NK-92 treated with Interleukin-12 subunit alpha and Interleukin-12 subunit beta, amount 100 ng/mL, for 24 hours (cell line): ENCODE measurements at places on chromosomes 6 and 20.

GRCh38 chr20:23105193-23105592 is 19.1 kb upstream of the CD93 start:
- DNase-seq: no peak

DNA sequence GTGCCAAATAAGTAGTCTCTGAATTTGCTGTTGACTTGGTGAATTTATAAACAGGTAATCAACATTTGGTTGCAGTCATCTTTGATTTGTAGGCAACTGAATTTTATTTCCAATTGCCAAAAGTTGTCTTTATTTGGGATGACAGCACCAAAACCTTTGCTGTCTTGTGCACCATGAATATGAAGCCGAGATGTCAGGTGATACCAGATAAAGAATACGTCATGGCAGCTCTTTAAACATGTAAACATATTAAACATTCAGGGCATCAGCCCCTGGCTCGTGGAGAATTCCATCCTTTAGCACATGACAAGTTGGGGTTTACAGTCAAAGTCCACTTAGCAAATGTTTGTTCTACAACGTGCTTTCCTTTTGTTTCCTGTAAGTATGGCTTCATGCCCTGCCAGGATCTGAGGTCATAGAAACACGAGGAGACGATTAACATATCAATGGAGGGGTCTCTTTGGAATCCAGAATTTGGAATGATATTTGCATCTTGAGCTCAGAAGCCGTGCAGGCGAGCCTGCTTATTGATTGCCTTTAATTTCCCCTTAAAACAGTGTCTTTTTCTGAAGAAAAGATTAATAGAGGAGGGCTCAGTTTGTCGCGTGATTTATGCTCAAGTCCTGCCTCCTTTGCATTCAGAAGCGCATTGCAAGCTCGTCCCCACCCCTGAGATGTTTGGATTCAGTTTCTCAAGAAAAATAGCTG is 170.2 kb upstream of the ZNF217 start:
- no peak for DNase-seq

DNA sequence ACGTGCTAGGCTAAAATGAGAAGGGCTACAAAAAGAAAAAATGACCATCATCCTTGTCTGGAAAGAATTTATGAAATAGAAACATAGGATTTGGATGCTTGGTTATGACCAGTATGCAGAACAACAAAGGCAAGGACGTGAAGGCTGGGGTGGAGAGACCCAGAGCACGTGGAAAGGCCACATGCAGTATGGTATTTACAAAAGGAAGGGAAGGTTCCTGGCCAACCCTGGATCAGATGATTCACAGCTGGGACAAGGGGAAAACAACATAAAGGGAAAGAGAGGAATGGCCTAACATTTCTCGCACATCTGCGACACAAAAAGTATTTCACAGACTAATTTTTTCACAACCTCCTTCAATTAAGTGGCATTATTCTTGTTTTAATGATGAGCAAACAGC is 8.2 kb downstream of the STX7 start:
- DNase-seq: no peak

DNA sequence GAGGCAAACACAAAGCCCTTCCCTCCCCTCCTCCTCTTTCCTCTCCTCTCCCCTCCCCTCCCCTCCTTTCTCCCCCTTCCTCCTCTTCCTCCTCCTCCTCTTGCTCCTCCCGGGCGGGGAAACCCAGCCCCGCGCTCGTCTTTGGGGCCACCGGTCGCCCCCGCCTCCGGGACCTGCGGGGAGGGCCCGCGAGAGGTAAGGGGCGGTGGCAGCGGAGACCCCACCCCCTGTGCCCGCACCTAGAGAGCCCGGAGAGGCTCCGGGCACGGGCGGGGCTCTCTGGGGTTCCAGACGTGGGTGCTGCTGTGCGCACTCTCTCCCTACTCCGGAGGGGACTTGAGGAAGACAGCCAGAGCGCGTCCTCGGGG is at the start of gene RIN2:
Gene RIN2, plus strand, starts transcription at position 126 of the 368 bp plus-strand sequence. CDS start 131,344 bp downstream, outside the sequence.
- no peak for DNase-seq

DNA sequence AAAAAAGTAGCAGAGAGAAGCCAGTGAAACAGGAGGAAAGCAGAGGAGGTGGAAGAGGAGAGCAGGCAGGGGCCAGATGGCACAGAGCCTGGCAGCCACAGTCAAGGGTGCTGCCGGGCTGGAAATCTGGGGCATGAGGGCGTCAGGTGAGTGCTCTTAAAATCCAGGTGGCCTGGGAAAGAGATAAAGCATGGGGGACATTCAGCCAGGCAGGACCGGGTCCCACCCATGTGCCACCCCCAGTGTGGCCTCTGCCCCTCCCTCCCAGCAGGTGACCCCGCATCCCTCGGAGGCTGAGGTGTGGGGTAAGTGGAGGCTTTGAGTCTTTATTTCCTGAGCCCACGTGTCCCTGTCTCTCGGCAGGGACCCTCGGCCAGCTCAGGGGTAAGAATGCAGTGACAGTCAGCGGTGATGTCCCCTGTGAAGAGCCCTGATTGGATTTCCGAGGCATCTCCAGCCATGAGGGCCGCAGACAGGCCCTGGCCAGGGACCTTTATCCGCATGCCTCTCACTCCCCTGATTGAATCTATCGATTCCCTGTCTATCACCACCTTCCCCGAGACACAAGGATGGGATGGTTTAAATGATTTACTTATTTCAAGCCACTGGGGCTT is 33.8 kb upstream of the SULF2 start:
- no peak for DNase-seq

- DNase-seq: no peak
These were observed 14.1 kb downstream of the HUS1B start for GRCh38 chr6:642805-643204.

DNA sequence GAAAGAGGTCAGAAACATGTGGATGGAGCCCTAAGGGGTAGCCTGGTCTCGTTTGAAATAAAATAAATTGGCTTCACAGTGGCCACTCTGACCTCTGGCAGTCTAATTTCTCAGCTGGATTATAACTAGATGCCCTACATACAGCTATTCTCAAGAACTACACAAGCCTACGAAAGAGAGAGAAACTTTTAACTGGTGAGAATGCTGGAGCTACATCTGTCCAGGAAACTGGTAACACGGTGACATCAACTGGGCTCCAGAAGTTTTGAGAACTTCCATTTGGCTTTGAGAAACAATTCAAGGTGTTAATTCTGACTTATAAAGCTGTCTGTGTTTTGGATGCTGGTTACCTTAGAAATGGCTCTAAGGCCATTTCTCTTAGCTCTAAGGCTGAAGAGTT is 187.3 kb upstream of the TENT5A start:
- no peak for DNase-seq

- no peak for DNase-seq
These were observed 78.9 kb downstream of the THBS2 start for GRCh38 chr6:169174516-169175359.

DNA sequence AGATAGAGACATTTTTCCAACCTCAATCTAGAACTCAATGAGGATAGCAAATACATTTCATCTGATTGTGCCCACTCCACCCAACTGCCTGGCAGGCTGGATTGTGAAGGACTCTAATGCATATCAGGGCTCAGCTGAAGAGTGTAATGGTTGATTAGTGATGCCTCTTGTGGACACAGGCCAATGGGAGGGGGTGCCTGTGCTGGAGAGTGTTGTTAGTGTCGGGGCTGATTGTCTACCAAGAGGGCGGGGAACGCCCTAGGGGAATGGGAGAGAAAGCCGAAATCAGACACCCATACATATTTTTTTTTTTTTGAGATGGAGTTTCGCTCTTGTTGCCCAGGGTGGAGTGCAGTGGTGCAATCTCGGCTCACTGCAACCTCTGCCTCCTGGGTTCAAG is 103.7 kb upstream of the SALL4 start:
- no peak for DNase-seq

- DNase-seq: no peak
These were observed 17.2 kb upstream of the NCR2 start for GRCh38 chr6:41318261-41318653.

GRCh38 chr6:10511477-10511876 is 9.7 kb upstream of the GCNT2 start:
- no peak for DNase-seq

DNA sequence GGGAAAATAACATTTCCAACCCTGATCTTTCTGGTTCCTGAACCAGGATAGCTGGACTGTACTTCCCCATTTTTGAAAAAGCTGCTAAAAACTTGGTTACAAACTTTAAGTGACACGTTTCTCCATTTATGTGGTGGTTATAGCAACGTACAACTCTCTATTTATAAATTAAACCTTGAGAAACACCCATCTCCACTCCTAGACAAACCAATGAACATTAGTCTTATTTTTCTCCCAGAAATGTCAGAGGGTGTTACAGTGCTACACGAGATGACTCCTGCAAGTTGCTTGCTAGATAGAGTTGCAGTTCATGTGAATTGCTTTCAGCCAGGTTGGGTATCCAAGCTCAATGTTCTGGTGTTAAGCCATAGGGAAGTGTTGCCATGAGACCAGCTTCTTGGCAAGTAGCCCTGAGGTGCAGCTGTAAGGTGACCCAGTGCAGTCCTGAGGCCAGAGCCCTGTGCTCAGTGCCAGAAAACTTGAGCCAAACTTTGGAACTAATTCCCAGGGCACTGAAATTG is 51.3 kb upstream of the REV3L start:
- DNase-seq: no peak

DNA sequence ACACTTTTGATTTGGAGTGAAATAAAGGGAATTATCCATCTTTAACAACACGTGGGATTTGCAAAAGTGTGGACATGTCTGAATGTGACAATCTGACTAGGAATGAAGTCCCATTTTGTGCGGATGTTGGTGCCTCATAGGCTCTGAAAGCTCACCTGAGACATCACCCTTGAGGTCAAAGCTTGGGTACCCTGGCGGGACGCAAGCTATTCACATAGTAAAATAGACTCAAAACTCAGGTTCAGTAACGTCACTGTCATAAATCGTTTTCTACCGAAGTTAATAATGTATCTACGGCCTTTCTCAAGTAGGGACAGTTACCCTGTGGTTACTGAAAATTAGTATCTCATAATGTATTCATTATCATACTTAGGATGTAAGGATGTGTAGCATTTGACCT is 61.8 kb downstream of the AKAP12 start:
- DNase-seq: no peak

- no peak for DNase-seq
These were observed 449.2 kb downstream of the GJA1 start for GRCh38 chr6:121884620-121885019.

DNA sequence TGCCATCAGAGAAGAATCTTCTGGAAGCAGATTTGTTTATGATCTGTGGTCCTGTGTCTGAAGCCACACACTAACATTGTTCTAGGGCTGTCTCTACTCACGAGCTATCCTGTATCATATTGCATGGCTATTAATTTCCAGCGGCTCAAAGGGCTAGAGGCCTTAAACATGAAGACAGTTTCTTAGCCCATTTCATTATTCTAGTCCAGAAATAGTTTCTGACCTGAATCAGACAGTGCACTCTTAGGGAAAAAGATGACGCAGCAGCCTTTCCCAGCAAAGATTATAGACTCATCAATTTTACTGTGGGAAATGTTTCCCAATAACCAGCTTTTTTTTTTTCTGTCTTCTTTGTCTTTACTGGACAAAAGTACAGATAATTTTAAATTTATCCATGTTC is 105.3 kb upstream of the SUPT3H start:
- DNase-seq: no peak

- no peak for DNase-seq
These were observed 56.1 kb downstream of the GNAS-AS1 start for GRCh38 chr20:58794510-58795180.

- no peak for DNase-seq
These were observed 27.1 kb downstream of the PRND start for GRCh38 chr20:4748847-4749246.

DNA sequence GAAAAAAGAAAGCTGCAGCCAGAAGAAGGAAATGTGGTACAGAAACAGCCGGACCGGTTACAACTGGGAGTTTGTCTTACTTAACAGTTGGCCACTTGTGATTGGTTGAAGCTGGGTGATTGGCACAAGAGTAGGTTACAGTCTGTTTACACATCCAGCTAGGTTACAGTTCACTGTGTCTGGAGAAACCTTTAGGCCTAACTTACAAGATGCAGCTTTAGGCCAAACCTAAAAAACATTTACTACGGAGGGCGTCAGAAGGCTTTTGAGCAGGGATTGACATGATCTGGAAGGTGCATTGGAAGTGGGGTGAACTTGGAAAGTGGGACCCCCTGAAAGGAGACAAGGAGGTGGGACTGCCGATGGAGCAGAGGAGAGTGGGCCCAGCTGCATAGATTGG is 122.3 kb downstream of the BANF2 start:
- DNase-seq: no peak

DNA sequence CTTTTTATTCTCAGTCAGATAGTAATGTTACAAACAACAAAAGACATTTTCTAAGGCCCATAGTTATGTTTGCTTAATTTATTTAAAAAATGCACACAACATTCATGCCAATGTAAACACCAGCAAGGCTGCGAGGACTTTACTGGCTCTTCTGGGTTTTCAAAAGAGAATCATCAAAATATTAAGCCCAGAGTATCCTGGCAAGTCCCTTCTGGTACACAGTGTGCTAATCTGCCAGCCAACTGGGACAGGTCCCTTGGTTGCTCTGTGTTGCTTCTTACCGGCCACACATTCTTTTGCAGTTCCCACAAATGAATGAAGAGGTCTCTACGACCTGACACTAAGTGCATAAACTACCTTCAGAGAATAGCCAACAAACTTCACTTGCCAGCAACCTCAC is 42.6 kb upstream of the SPDEF start:
- DNase-seq: no peak

- DNase-seq: no peak
These were observed 33.3 kb upstream of the RSPO3 start for GRCh38 chr6:127085181-127085580.

- DNase-seq: no peak
These were observed 99.3 kb downstream of the LRRC1 start for GRCh38 chr6:53894091-53894490.

DNA sequence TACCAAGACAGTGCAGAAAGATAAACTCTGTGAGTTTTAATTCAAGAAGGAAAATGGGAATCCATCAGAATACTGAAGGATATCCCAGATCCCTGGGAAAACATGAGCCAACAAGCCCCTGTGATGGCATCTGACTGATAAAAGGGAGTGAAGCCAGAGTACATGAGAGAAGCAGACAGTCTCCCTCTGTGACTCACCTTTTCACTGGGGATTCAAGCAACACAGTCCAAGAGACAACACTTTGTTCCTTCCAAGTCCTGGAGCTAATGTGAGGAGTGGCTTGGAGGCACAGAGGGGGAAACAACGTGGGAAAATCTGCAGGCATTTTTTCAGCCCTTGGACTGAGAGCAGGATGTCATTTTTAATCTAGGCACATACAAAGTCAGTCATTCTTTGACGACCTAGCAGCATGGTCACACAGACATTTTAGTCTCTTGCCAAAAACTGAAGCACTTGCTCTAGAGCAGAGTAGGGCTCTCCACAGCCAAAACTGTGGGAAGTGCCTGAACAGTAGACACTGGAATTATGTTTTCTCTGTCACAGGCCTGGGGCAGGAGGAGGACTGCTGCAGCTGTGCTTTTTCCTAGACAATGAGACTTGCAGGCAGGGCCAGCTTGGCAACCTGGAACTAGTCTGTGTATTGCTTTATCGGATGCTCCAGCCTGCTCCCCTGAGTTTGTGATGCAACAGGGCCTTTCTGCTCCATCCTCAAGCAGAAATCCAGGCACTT is 465.0 kb upstream of the GJE1 start:
- DNase-seq: no peak

GRCh38 chr20:4929686-4930397 is 71.5 kb downstream of the SLC23A2 start:
- DNase-seq: no peak

- no peak for DNase-seq
These were observed 199.2 kb downstream of the TBXT start for GRCh38 chr6:165968408-165968807.

GRCh38 chr6:71982389-71982788 is 96.0 kb downstream of the RIMS1 start:
- no peak for DNase-seq
